ENCODE measurements at places on chromosomes 12 and 14. TPM values are rescaled to one million over a fixed set of nuclear protein-coding genes. Genes with fewer than 3 reads are reported as not detected.

The SPIC gene
- total RNA-seq = not detected

The HOXC5 gene
- not detected for total RNA-seq

DNA sequence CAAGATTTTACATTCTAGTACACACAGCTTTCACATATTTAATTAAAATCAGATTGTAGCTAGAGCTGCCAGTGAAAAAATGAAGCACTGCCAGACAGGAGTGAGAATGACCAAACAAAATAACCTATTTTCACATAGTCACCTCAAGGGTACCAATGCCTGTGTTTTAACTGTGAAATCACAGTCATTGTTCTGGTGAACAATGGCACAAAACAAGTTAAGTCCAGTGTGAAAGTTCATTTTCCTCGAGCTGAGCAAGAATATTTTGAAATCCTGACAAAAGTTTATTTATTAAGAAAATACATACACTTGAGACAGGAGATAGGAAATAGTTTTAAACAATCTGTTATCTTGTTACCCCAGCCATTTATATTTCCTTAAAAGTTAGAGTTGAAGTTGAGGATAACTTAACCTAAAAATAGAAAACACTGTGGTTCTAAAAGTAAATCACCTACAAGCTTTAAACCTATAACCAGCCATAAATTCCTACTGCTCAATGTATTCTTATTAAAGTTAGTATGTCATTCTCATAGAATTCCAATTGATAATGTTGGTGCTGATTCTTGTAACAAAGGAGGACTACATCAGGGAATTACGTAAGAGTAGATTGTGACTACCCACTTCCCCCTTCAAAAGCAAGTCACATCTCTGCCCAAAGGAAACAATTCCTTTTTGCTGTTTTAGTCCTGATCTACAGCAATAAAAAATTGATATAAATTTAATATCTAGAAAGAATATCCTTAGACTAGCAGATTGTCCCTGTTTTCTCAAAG, 15.9 kb downstream of the DENND5B start:
- peak; percentile 16 for DNase-seq

DNA sequence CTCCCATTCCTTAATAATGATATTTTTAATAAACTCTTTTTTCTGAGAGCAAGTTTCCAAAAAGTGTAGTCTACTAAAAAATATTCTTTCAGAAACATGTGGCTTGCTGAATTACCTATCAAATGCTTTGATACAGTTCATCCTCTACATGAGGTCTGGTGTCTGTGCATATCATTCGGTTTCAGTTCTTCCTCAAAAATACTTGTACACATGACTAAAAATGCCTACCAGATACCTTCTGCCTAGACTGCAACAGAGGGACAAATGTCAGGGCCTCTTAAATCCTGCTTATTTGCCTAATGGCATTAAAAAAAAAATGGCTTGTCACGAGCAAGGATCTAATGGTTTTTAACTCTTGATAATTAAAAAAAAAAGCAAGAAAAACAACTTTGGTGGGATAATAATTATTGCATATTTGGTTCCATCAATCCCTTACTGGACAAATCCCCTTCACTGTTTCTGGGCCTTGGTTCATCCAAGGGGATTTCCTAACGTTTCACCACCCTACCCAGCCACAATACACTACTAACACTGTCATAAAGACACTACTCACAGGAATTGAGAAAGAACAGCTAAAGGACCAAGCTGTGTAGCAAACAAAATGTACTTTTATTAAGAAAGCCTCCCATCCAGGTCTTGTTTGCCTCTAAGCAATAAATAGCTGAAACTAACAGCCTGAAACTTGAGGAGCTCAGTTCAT, 45.7 kb downstream of the PARP11 start:
- DNase-seq = no peak

- no peak for DNase-seq
These were observed 26.7 kb upstream of the RIN3 start for GRCh38 chr14:92486881-92487280.

DNA sequence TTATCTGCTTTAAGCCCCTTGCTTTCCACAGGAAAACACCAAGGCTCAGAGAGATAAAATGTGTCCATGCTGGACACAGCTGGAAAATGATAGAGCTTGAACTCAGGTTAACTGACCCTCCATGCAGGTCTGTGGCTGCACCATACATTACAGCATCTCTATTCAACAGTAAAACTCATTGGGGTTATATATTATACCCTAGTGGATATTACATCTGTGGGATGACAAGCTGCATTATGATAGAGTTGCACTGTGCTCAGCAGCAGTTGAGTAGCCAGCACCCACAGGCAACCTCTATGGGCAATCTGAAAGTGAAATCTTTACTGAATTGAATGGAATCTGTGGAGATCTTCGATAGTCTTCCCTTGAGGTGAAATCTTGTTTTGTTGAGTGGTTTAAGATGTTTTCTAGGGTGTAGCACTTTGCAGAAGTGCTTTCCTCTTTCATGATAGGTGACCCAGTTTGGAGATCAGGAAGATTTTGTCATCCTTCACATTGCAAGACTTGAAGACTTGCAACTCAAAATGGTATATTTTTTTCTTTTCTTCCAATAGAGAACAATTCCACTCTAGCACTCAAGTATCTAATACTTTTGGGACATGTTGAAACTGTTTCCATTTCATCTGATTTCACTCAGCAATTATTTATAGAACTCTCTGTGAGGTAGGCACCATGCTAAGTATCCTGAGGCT, 389.2 kb downstream of the RAD51B start:
- DNase-seq = no peak
